Fibroblast of skin of left quadriceps (primary cell): ENCODE measurements at places on chromosomes 6 and 20.

DNA sequence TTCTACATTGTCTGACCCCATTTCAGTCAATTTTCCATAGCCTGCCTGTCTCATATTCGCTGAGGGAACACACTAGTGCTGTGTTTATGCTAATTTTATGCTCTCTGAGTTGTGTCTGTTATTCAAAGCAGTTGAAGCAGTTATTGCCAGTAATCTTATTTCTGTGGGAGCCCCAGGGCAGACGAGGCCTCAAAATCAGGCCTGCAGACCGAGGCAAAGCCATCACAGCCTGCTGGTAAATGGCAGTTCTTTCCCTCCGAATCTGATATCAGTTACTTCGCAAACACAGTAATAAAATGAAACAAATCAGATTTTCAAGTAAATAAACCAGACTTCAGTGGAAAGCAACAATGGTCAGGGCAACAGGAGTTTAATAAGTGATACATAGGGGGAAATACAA is 508.4 kb downstream of the PKHD1 start:
- no peak for DNase-seq

- DNase-seq = no peak
These were observed 64.9 kb downstream of the RREB1 start for GRCh38 chr6:7172649-7173048.

- peak; percentile 94 for DNase-seq
These were observed 452 bp downstream of the TRAF3IP2 start for GRCh38 chr6:111605100-111605751.

- DNase-seq = no peak
These were observed 43.6 kb downstream of the NCOA7 start for GRCh38 chr6:125834348-125834747.
